ENCODE measurements at places on chromosomes 6 and 20.

GRCh38 chr6:170437719-170438401 lies 115.2 kb downstream of the PSMB1 start:
- DNase-seq: no peak

- DNase-seq: no peak
Measured at GRCh38 chr6:13004601-13005000, 288.0 kb downstream of the PHACTR1 start.

DNA sequence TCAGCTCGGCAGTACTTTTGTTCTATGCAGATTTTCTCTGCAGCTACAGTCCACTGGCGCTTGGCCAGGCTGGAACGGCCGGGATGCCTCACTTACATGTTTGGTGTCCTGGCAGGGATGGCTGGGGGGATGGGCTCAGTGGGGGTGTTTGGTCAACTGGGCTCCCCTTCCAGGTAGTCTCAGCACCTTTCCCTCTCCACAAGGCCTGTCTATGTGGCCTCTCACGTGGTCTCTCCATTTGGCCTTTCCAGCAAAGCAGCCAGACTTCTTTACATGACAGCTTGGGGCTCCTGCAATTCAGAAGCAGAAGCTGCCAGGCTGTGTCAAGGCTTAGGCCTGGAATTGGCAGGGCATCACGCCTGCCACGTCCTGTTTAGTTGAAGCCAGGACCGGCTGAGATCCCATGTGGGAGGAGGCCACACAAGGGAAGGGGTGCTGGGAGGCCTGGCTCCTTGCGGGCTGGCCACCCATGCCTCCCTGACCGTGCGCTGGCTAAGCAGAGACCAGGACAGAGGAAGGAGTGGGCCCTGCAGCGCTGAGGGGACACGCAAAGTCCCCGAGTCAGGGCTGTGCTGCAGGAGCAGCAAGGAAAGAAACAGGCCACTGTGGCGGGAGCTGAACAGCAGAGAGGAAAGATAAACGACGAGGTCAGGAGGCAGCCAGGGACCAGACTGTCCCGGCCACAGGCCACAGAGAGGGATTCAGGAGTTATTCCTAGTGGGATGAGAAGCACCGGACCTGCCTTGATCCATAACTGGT lies 38.9 kb downstream of the MGME1 start:
- DNase-seq: no peak

DNA sequence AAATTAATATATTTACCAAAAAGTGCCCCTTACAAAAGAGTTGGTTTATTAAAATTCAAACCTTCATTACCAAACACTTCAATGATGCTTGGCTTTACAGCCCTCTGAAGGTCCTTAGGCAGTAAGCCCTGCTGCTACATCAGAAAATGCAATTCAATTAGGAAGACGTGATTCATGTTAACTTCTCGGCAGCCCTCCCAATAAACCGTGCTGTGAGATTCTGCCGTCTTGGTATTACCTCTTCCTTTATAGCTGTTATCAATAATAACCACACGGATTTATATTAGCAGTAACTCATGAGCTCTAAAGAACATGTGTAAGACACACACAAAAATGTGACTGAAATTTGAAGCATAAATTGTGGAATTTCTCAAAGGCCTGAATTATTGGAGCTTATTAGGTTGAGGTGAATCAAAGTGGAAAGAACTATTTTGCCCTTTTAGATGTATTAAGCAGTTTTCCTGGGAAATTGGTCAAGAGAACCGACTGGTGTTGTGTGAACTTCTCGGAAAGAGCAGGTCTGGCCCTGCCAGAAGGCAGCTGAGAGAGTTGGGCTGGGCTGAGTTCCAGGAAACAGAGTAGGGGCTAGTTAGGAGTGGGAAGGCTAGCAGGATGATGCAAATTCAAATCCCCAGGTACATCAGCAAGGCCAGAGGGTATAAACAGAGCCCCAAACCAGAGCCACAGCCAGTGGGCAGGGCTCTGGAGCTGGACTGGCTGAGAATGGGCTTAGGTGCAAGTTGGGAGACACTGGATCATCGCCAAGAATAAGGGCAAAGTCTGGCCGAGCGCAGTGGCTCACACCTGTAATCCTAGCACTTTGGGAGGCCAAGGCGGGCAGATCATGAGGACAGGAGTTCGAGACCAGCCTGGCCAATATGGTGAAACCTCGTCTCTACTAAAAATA lies 33.1 kb downstream of the FGD2 start:
- no peak for DNase-seq

GRCh38 chr20:47231382-47232039 lies 125.0 kb downstream of the ZMYND8 start:
- DNase-seq: no peak

All from CD8-positive, alpha-beta T cell (primary cell).